ENCODE measurements at places on chromosomes 6 and 20.
A peak's percentile ranks its signal among the peaks of the same experiment; 100 is the strongest.

DNA sequence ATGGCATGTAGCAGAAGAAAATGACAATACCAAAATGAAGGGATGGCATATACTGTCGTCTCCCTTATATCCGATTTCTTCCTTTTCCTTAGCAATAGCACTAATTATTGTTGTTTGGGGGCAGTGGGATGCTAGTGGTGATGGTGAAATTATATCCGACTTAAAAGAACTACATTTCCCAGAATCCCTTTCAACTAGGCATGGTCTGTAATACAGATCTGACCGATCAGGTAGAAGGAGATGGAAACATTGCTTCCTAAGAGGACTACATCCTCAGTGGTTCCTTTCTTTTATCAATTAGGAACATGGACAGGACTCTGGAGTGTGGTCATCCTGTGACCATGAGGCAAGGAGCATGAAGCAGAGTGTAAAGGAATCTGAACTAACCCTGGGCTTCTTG, 532.6 kb downstream of the CBLN4 start:
- DNase-seq: no peak

DNA sequence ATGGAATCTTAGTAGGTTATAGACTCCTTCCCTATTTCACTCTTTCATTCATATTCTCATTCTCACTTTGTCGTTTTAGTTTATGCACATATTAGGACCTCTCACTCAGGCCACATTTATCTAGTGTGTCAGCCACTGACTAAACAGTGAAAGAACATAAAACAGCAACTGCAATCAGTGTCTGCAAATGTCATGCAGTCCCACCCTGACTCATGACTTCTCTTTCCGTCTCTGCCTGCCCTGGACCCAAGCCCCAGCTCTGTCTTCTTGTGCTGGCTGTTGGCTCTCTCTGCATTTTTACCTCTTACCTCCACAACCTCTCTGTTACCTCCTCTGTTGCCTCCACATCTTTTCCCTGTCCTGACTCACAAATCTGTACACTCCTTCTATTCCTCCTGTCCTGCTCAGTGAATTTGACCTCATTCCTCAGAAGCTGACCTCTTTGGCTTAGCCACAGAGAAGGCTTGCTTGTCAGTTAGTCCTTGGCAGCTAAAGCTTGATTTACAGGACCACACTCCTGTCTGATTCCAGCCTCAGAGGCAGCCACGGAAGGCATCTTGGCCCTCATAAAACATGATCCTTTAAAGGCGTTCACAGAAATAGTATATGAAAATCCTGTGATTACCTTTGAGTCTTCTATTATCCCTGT, 247.6 kb downstream of the PKHD1 start:
- no peak for DNase-seq

GRCh38 chr6:168597471-168597875, 156.5 kb downstream of the SMOC2 start:
- no peak for DNase-seq

- DNase-seq: no peak
Observed at GRCh38 chr20:59147586-59147985, 16.0 kb upstream of the ZNF831 start.

DNA sequence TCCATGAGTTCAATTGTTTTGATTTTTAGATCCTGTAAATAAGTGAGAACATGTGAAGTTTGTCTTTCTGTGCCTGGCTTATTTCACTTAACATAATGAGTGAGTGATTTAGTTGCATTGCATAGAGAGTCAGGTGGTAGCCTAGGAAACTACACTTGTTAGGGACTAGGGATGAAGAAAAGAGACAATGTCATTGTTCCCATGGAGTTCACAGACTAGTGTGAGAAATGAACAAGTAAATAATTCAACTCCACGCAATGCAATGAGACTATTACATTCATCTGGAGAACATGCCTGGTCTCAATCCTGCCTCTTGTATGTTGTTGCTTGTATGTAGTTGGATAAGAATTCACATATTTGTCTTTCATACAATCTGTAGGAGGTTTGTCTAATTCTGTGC, 76.3 kb upstream of the B3GAT2 start:
- DNase-seq: no peak

DNA sequence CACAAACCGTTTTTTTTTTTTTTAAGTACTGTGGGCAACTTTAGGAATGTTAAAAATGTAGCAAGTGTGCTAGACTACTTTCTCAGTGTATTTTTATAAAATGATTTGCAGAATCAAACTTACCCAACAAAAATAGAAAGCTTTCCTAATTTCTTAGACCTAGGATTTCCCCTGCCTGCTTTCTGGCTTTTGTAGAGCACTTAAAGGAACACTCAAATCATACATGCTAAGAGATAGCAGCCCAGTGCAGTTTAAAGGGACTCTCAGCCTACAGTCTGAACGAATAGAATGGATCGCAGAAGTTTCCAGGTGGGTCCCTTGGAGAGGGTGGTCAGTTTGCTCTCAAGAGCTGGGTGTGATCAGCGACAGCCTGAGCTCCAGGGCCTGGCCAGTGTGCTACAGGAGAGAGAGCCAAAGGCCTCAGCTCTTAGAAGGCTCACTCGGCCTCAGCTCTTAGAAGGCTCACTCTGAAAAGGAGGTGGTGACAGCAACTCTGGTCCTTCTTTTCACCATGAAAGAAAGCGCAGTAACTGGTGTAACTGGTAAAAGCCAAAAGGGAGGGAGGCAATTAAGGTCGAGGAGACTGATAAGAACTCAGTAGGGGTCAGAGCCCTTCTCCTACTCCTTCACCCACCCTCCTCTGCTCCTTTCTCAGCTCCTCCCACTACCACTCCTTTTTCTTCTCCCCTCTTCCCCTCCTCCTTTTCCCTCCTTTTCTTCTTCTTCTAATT, 142.4 kb downstream of the ZFP64 start:
- DNase-seq: peak; percentile 46

DNA sequence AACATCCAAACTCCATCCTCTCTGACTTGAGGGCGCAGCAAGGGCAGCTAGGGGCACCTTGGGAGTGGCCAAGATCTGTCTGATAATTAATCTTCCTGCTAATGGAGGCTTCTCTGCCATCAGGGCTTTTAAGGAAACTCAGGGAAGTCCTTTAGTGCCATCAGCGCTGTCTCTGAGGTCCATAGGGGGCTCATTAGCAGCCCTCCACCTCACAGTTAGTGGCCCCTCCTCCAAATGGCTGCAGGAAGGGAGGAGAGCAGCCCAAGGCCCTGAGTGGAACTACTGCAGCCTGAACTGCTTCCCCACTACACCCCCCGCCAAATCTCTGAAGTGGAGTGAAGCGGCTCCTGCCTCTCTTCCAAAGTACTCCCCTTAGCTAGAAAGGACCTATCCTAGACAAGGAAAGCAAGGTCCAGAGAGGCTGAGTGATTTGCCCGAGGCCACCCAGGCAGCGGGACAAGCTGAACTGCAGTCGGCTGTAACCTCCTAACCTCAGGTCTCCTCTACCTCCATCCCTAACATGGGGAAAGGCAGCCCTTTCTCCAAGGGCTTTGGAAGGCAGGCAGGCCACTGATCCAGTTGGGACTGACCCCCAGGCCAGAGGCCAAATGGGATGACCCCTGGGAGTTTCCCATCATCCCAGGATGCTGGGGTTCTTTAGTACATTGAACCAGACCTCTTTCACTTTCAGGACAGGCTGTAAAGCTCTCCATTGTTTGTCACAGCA, 39.5 kb upstream of the ZFAND3 start:
- DNase-seq: no peak

GRCh38 chr6:111718990-111719389, 113.3 kb upstream of the TRAF3IP2 start:
- DNase-seq: no peak

Data from WTC11 (cell line).